Ascending aorta (tissue), 2 donors: ENCODE measurements at places on chromosomes 13 and 19.

GRCh38 chr13:112987682-112988024 is 18.6 kb downstream of the MCF2L start:
- DNase-seq = no peak

- DNase-seq = no peak
These were observed 6.0 kb upstream of the TEX30 start for GRCh38 chr13:102779436-102780159.

DNA sequence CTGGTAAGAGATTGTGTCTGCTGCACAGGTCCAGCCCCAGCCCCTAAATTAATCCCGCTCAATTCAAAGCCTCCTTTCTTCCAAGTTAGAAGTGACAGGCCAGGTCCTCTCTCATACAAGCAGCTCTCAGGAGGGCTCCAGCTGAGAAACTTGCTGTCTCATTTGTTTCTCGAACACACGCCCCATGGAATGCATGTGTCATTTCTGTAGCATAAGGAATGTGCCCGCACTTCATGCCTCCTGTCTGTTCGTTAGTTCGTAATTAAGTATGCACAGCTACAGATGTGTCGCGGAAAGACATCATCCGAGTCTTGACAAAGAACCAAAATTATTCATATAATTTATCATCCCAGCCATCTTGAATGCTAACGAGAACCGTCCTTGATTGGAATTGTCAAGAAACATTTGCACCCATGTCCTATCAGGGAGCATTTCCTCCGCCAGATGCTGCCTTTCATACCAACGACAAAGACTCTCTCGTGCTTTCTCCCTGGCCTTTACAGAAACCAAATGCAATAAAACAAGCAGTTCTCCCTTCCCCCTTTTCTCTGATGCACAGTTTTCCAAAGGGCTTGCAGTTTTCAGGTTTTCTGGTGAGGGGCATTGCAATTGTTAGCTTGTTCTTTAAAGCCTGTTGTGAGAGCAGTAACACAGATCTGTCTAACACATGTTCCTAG is 133.5 kb downstream of the UQCRFS1 start:
- no peak for DNase-seq

DNA sequence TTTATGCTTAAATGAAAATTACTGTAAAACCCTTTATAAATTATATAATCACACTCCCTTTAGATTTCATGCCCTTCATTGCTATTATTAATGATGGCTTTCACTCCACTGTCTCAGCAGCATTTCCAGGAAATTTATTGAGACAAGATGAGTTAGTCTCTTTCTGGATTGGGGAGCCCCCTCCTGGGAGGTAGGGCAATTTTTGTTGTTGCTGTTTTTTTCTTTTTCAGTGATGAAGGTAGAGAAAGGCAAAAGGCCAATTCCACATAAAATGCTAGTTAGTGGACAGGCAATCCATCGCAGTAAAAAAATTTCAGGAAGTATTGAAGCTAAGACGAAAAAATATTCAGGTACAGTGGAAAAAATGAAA is 80.2 kb downstream of the TEX26 start:
- DNase-seq = no peak

GRCh38 chr19:42291435-42291810 is 10.5 kb upstream of the PRR19 start:
- DNase-seq = no peak

- DNase-seq = no peak
These were observed 17.8 kb downstream of the LMTK3 start for GRCh38 chr19:48493718-48494401.

DNA sequence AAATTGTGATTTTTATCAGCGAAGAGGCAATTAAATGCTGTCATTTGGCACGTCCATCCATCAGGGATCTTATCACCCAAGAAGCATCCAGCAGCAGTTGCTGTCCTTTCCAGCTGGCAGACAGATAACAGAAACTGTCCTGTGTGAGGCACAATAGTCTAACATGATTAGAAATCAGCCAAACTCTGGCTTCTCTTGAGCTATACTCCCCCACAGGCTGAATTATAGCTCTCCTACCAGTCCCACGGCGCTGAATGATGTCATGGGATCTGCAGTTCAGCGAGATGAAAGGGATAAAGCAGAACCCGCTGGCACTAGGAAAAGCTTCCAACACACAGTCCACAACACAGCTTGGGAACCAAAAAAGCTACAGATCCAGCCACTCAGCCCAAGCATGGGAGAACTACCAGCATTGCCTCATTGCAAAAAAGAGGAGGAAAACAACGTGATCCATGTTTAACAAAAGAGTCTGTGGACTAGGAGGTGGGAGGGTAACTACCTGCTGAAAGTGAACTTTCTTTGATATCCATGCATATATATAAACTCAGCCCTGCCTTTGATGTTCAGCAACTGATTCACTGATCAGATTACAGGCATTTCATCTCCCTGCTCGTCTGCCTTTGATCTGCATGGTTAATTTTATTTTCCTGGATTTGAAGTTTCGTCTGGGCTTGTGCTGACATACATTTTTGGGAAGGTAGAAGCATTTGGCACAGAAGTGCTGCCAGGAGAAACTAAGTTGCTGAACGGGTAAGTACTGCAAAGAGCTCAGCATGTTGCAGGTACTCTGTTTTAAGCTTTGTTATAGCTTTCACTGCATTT is at the start of gene TNFRSF19:
TNFRSF19 (plus strand) TSS at position 314 of the 822 bp plus-strand sequence. CDS start 19,772 bp downstream, outside the sequence.
- DNase-seq = no peak

DNA sequence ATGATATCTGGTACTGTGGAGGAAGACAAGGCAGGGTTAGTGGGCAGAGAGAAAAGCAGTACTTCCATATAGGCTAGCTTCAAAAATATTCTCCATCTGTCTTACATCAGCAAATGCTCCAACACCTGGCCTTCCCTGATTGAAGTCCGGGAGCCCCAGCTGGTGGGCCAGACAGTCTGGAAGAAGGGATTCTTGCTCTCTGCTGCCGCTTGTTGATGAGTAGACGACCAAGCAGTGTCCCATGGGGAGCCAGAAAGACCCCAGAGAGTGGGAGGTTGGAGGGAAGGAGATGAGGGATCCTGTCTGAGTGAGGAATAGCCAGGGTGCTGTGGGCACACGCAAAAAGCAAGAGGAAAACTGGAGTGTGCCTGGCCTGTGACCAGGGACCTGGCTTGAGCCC is 95.1 kb downstream of the ATP8A2 start:
- DNase-seq = no peak
